GM12892 (cell line): ENCODE measurements at places on chromosomes 4 and X.

- no peak for DNase-seq
These were observed 834.4 kb upstream of the SLIT2 start for GRCh38 chr4:19417256-19417655.

- no peak for DNase-seq
These were observed 27.6 kb upstream of the SERTM2 start for GRCh38 chrX:111483881-111484280.

DNA sequence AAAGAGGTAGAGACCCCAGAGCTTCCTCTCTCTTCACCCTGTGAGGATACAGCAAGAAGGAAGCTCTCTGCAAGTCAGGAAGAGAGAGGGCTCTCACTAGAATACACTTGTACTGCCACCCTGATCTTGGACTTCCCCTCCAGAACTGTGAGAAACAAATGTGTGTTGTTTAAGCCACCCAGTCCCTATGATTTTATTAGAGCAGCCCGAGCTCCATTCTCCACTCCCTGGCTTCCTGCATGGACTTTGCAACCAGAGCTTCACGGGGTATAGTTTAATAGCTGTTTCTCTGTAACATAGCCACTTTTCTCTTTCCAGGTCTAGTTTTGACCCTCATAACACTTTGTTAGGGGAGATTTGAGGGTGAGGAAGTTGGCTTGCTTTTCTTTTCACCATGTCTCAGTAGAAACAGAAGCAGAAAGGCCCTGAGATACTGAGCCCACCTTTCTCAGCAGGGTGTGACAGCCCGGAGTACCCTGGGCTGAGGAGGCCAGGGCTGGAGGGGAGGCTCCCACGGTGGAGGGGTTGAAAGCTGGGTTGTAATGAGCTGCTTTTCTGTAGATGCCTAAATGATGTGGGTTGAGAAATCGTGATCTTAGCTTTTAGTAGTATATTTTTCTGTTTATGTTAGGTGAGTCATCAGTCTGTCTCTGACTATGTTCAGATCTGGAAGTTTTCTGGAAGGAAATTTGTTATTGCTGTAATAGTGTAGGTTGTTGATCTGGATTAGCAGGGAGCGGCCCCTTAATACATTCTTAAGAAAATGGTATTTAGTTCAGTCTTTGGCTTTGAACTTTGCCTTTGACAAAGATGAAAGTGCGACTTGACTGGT, 118.6 kb downstream of the PTTG2 start:
- no peak for DNase-seq

DNA sequence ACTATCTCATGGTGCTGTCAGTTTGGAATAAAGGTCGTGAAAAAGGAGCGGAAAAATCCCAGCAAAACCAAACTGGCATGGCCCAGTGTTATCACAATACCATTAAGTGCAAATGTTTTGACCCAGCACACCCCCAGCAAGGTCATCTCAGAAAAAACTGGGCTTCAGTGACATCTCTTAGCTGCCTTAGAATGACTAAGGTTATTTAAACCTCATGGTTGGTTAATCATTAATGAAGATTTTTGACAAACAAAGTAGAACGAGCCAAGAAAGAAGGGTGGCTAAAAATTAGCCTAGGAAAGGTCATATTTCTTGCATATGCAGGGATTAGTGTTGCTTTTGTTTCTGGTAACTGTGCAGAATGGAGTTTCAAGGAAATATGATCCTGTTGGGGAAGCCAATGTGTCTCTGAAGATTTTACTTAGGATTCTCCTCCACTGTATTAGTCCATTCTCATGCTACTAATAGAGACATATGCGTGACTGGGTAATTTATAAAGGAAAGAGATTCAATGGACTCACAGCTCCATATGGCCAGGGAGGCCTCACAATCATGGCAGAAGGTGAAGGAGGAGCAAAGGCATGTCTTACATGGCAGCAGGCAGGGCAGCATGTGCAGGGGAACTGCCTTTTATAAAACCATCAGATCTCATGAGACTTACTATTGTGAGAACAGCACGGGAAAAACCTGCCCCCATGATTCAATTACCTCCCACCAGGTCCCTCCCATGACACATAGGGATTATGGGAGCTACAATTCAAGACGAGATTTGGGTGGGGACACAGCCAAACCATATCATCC, 83.5 kb downstream of the CHRNA9 start:
- DNase-seq: no peak

GRCh38 chr4:35250761-35251160, 993.6 kb downstream of the ARAP2 start:
- no peak for DNase-seq

- no peak for DNase-seq
These were observed 64.4 kb upstream of the ACSL4 start for GRCh38 chrX:109797311-109797975.

GRCh38 chrX:68421636-68422035, 11.7 kb downstream of the OPHN1 start:
- no peak for DNase-seq

DNA sequence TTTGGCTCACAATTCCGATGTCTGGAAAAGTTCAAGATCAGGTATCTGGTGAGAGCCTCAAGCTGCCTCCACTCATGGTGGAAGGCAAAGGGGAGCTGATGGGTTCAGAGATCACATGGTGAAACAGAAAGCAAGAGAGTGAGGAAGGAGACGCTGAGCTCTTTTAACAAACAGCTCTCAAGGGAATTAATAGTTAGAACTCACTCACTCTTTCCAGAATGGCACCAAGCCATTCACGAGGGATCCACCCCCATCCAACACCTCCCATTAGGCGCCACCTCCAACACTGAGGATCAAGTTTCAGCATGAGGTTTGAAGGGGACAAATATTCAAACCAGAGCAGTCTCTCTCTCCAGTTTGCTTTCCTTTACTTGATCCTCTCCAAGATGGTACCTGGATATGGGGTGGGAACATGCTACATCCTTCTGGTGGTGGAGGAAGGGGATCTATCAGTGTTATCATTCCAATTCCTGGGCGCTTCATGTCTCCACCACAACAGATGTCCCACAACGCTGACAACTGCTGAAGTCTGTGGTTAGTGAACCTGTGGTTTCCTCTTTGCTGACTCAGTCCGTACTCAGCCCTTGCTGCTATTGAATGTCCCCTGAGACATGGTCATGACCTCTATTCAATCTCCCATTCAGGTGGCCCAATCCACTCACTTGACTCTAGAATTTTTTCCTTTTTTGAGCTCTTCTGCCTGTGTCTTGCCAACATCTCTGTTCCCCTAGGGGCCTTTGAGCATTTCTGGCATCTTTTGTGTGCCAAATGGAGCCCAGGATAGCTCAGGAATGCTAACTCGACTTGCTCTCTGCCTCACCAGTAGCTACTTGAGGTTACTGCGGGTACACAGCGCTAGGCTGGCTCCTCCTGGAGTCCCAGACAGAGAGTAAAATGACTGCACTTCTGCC, 395.2 kb downstream of the MID1IP1 start:
- peak; percentile 10 for DNase-seq

DNA sequence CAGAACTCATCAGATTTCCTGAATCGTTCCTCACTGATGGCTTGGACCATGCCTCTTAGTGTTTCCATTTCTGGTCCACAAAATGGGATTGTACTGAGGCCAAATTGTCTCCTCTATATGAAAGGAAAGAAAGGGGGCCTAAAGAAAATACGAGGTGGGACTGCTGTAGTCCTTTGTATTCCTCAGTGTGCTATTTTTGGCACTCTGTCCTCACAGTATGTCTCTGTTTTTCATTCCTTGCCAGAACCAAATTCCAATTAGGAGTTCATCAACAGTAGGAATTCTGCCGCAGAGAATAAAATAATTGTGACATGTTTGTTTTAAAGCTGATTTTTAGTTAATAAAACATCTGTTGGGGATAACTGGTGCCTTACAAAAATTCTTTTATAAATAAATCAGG, 515.7 kb downstream of the SMARCA1 start:
- DNase-seq: no peak

DNA sequence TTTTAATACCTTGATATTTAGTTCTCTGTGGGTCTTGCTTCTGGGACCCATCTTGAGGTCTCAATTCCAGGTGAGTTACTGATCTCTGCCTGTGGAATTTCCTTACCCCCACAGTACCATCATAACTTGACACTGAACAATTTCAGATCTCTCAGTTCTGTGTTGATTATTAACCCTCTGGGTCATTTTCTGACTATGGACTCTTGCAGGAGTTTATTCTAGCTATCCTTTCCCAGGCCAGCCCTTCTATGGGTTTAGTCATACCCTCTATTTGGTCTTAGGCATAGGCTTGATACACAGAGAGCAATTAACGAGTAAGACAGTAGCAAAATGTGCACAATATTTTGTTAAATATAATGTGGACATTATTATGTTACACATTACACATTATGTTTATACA, 3.7 kb upstream of the SPARCL1 start:
- DNase-seq: no peak

DNA sequence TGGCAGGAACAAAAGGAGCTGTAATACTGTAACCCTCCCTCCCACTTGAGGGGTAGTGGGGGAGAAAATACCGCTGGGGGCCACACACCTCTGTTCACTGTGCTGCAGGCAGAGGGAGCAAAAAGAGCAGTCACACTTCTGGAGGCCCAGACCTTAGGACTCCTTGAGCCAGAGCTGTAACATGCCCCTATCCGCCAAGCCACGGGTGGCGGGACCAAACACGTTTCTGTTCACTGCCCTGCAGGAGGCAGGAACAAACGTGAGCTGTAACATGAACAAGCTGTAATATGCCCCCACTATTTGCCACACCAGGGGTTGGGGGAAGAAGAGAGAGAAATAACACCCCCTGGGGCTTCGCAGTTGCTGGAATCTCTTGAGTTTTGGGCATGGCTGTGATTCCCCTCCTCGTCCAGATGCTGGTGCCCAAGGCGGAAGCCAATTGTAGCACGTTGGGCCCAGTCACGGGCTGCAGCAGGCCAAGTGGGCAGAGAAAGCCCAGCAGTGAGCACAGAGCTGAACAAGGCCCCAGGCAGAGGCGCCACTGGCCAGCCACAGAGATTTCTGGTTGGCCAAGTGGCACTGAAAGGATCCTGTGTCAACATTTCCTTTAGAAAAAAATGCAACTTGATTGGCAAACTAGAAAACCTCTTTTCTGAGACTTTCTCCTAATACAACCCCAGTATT, 509.7 kb downstream of the INPP4B start:
- no peak for DNase-seq

DNA sequence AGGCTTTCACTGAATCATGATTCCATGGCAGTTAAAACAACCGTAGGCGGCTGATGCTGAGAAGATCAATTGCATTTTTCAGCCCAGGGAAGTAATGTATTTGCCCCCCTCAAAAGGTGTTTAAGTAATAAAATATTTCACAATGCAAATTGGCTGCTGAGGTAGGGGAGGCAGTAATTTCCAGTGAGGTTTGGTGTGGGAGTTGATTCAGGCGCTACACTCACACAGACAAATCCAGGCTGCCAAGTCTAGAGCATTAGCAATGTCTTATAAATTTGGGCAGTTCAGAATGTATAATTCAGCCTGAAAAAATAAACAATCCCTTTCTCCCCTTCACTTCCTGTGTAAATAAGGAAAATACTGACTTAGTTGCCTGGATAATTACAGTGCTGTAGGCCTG, 461.7 kb downstream of the IDS start:
- no peak for DNase-seq

DNA sequence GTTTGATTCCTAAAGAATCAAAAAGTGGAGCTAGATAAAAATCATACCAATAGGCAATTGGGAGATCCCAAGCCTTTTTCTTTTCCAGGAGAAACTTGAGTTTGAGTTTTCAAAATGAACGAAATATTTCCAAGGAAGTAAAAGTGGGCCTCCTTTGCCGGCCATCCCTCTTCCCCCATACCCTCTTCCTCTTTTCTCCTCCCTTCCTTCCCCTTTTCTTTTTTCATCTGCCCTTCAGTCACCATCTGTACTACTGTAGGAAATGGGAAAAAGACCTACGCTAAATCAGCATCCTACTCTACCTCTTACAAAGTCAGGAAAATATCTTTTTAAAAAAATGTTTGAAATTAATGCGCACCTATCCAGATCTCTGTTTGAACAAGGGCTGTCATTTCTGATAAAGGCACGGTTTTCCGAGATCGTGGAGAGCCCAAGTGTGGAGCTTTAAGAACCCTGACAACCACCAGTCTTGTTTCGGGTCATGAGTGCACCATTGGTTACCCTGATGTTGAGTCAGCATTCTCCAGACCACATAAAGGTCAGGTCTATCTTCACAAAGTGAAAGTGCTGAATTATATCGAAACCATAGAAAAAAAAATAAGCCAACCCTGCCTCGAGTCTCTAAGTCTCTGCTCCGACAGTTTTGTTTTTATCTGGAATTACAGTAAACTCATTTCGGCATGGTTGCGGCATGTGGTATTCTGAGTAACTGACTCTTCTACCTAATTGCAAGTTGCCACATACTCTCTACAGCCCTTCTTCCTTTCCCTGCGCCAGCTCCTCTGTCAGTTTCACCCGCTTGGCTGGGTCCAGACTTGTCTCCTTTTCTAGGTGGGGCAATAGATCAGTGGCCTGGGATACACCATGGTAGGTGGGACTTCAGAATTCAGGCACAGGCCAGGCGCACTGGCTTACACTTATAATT, 140.2 kb upstream of the KLF3 start:
- DNase-seq: peak; percentile 55

DNA sequence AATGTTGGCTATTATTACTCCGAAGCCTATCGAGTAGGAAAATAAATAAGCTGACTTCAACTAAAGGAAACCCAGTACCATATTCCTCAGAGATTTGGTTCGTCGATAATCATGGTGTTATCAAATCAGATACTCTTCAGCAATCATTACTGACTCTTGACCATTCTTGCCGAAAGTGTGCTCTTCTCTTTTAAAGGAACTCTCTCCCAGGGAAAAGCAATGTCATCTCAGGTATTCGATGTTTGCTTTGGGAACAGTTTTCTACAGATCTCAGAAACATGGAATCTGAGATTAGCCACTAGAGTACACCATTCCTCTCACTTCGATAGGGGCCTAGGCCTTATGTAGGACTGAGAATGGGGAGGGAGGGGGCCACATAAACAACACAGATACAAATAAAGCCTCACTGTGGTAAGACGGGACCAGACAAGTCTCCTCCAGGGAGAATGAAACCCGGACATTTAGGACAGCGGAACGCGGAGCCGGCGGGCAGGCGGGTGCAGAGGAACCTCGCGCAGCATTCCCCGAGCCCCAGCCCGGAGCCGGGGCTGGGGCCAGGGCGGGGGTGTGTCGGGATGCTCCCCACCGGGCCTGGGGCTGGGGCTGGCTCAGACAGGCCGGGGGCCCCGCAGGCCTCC, 581 bp downstream of the DNAJB14 start:
- DNase-seq: no peak

DNA sequence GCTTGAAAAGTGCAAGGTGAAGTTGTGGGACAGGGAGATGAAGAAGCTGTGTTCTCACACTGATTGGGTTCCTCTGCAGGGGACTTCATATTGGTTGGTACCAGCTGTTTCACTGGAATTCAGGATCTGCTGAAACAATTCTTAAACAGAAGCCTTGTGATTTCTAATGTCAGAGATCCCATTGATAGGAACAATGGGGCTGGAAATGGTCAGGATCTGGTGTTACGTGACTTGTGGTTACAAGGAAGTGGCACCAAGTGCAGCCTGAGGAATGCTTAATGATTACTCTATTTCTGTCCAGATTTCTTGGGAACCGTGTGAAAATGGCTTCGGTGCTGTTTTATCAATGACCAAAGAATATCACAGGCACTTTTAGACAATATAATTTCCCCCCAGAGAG, 68.1 kb downstream of the MOSPD2 start:
- no peak for DNase-seq
